ENCODE measurements at places on chromosomes 7 and 10.

DNA sequence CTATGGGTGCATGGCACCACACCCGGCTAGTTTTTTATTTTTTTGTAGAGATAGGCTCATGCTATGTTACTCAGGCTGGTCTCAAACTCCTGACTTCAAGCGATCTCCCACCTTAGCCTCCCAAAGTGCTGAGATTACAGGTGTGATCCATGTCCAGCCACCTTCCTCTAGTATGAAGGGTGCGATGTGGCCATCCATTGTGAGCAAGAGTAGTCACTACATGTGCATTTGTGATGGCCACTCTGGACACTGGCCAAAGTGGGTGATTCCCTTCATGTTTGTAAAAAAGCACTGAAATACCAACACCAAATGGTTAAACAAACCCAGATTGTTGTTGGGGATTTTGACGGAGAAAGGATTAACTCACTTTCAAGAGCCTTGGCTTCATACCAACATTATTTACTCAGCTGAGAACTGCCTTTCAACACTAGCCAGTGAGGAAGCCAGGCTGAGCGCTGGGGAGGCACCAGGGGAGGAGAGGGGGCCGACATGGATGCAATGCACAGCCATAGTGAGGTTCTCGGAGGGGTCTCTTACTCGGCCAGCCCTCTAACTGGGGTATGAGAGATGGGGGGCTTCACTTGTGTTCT, 198.1 kb upstream of the LYZL2 start:
- peak; percentile 55 for DNase-seq

- DNase-seq = no peak
Observed at GRCh38 chr7:133662830-133663229, 410.0 kb downstream of the EXOC4 start.

GRCh38 chr10:126663328-126663727, 7.2 kb downstream of the C10orf90 start:
- DNase-seq = no peak

GRCh38 chr7:6637544-6638229, 569 bp downstream of the ZNF316 start:
- peak; percentile 34 for DNase-seq

DNA sequence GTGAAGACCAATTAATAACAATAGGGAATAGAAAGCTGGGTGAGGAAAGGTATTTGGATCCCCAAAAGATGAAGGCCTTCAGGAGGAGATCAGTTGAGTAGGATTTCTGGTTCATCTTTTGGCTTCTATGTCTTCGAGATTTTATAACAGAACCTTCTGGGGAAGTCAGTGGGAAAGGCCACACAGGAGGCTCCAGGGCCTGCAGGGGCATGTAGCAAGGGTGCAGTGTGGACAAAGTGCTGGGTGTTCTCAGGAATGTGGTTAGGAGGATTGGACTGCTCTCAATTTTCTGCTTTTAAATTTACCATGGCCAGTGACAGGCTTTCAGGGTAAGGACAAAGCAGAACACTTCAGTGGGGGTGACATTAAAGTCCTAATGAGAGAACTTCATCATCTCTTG, 378.0 kb downstream of the CCSER2 start:
- no peak for DNase-seq

- no peak for DNase-seq
Observed at GRCh38 chr7:107579554-107579884, 527 bp upstream of the BCAP29 start.

GRCh38 chr7:159281573-159281972, 136.9 kb upstream of the VIPR2 start:
- DNase-seq = no peak

DNA sequence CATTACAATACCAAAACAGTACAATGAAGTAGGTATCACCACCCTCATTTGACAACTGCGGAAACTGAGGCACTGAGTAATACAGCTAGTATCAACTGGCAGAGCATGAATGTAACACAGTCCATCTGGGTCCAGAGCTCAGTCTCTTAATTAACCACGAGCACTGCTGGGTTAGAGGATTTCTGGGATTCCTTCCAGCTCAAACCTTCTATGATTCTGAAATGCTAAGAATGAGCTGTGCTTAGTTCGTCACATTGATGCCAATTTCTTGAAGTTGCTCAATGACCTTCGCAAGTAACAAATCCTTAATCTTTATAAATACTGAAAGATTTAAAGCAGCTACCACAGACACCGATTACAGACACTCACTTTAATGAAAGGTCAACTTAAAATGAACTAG, 62.5 kb downstream of the SGMS1 start:
- DNase-seq = peak; percentile 55

GRCh38 chr10:110005719-110006118, 2.1 kb upstream of the ADD3 start:
- DNase-seq = peak; percentile 83

GRCh38 chr7:125316466-125316865, 386.8 kb upstream of the POT1 start:
- DNase-seq = peak; percentile 19

GRCh38 chr10:49333192-49333591, 34.2 kb downstream of the C10orf71 start:
- no peak for DNase-seq

GRCh38 chr7:106010866-106011265, 47.8 kb downstream of the CDHR3 start:
- DNase-seq = no peak

- no peak for DNase-seq
Observed at GRCh38 chr10:78852466-78853240, 216.1 kb upstream of the ZMIZ1 start.

GRCh38 chr10:133237588-133238465, at the start of gene VENTX:
Gene VENTX (plus strand): TSS chr10:133237855. CDS start chr10:133237915, 60 bp downstream.
- DNase-seq = peak; percentile 52

DNA sequence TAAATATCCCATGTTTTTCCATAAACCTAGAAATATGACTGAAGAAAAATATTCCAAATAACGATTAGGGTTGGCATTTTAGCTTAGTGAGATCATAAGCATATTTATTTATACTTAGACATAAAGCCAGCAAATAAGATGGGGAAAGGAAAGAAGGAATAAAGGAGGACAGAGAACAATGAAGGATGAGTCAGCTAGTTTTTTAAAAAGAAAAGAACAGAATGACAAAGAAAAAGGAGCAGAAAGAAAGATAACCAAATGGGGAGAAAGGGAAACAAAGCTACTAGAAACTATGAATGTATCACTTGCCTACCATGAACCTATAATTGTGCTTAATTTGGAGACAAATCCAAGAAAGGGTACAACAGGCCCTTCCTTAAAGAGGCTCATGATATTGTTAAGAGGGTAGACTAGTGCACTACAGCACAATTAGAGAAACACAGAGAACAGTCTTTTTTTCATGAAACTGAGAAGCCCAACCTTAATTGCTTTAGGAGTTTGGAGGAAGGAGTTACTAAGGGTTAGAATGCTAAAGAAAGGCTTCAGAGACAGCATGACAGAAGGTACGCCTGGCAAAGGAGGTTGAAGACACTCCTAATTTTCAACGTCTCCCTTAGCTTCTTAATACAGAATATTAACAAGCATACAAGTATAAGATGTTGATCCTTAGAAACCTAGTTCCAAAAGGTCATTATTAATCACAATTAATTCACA, 23.9 kb downstream of the HERPUD2 start:
- no peak for DNase-seq

DNA sequence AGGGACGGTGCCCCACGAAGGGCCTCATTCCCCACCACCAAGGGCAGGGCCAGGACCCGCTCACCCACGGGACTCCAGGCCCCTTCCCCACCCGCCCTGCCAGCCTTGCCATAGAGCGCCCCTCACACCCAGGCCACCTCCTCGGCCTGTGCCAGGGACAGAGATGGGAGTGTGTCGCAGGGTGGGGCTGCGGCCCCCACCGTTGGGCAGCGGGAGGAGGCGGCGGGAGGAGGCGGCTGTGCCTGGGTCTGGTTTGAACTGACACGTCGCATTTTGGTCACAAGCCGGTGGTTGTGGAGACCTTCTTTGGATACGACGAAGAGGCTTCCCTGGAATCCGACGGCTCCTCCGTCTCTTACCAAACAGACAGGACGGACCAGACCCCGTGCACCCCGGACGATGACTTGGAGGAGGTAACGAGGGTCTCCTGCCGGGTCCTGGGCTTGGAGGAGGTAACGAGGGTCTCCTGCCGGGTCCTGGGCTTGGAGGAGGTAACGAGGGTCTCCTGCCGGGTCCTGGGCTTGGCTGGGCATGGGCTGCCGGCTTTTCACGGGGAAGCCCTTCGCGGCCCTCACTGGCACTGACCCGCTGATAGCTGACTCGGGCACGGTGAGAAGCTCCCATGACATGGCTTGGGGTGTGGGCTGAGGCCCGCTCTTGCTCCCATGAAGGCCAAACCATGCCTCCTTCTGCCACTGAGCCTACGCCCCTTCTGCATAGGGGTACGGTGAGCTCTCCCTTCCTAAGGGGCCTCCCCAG, 46.4 kb upstream of the DPYSL4 start:
- DNase-seq = no peak

DNA sequence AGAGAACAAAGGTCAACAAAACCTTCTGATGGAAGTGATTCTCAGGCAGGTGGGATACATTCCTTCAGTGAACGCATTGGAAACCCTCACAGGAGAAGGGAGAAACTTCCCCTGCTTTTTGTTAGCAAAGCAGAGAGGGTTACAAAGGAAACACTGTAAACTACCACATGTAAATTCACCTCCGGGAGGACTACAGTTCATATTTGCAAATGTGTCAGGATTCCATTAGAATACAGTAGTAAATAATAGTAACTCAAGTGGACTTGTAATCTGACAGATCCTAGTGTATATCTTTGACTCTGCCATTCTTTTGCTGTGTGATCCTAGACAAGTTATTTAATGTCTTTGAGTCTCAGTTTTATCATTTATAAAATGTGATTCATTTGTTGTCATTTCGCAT, 504.3 kb upstream of the NRP1 start:
- DNase-seq = no peak

DNA sequence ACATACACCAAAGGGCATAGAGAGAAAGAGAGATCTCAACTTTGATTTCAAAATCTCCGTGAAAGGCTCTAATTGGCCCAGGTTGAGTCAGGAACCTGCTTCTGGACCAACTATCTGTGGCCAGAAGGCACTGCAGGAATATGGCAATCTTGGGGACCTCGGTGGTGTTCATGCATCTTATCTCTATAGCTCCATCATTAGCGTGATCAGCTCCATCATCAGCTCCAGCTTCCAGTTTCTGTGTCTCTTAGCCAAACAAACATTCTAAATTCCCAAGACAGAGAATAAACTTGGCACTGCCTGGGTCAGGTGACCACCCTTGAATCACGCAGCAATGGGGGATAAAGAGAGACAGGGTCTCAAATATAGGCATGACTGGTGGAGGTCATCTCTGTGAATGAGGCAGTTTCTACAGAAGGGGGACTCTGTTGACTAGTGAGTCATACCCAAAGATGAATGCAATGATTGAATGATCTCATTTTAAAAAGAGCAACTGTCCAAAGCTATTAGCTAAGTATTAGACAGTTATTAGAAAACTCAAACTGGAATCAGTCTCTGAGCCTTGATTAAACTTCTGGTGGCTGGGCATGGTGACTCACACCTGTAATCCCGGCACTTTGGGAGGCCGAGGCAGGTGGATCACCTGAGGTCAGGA, 5.4 kb upstream of the NRF1 start:
- DNase-seq = no peak

DNA sequence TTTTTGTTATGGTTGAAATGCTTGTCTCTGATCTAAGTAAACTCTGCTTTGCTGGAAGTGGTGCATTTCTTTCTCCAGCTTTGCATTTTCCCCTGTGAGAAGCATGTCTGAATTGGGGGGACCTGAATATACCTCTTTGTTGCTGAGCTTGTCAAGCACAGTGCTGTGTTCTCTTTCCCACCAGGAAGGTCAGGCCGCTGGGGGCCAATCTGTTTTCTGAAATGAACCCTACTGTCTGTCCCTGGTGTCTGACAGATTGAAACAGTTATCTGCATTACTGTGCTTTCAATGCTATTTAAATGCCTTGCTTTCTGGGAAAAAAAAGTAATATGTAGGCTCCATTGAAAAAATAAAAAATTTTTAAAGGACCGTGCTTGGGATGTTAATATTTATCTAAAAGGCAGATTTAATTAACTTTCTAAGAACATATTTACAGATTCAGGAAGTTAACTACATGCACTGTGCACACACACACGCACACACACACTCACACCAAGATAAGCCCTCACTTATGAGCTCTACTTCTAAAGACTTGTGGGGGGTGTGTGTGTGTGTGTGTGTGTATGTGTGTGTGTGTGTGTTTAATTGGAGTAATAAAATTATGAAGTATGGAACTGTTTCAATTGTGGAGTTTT, 127.0 kb upstream of the FZD1 start:
- no peak for DNase-seq

GRCh38 chr10:128738386-128738915, 612.2 kb upstream of the MKI67 start:
- no peak for DNase-seq

DNA sequence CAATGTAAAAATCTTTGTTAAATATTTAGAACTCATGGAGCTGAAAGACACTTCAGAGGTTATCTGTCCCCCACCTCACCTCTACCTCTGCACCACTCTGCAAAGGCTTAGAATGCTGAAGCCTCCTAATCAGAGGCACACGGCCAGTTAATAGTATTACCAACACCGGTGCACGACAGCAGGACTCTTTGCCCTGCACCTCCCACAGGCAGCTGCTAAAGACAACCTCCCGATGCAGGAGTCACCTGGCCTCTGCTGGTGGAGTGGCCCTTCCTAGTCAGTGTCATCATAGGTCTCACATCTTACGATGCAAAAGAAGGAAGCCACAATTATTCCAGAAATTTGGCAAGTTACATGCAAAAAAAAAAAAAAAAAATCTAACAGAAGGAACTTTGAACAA, 66.6 kb upstream of the MGMT start:
- no peak for DNase-seq

All from eye (tissue), 1 donor.